ENCODE measurements at places on chromosomes 7 and 10.

- DNase-seq = no peak
Observed at GRCh38 chr7:134154581-134155130, 27.5 kb downstream of the LRGUK start.

- DNase-seq = no peak
Observed at GRCh38 chr10:132572545-132572937, 35.0 kb downstream of the INPP5A start.

- peak; percentile 56 for DNase-seq
Observed at GRCh38 chr7:131107337-131108211, 220.1 kb upstream of the MKLN1 start.

- no peak for DNase-seq
Observed at GRCh38 chr7:138770904-138771303, 26.9 kb upstream of the TMEM213 start.

- DNase-seq = no peak
Observed at GRCh38 chr7:20798081-20798693, 11.5 kb upstream of the SP8 start.

GRCh38 chr10:88243836-88244730, 339.0 kb downstream of the RNLS start:
- DNase-seq = no peak

GRCh38 chr7:7202375-7202720, 20.0 kb downstream of the C1GALT1 start:
- no peak for DNase-seq

DNA sequence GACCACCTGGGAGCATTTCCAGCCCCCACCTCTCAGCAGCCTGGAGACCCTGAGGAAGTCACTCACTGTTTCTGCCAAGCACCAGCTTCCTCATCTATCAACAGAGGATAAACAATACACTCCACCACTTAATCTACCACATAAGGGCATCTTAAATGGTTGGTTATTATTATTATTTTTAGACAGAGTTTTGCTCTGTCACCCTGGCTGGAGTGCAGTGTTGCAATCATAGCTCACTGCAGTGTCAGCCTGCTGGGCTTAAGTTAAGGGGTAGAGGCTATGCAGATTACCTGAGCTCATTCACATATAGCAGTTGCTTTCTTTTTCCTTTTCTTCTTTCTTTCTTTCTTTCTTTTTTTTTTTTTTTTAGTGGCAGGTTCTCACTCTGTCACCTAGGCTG, 59.5 kb upstream of the ELN start:
- no peak for DNase-seq

GRCh38 chr7:104805449-104806317, 208.3 kb upstream of the KMT2E start:
- DNase-seq = no peak

- no peak for DNase-seq
Observed at GRCh38 chr7:112970771-112971170, 115.9 kb downstream of the GPR85 start.

GRCh38 chr7:132760244-132760623, 184.0 kb upstream of the PLXNA4 start:
- DNase-seq = no peak

GRCh38 chr7:40315277-40315676, 180.5 kb downstream of the SUGCT start:
- no peak for DNase-seq

GRCh38 chr7:106448992-106449859, 164.4 kb upstream of the NAMPT start:
- DNase-seq = no peak

GRCh38 chr7:94228678-94229077, 166.0 kb upstream of the COL1A2 start:
- DNase-seq = no peak

DNA sequence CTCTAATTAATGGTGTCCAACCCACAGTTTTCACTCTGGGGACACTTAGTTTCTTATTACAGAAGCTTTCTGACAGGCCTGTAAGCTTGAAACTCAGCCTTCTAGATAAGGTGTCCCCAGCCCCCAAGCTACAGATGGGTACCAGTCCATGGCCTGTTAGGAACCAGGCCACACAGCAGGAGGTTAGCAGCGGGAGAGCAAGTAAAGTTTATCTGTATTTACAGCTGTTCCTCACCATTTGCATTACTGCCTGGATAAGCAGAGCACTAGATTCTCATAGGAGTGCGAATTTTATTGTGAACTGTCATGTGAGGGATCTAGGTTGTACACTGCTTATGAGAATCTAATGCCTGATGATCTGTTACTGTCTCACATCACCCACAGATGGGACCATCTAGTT, 93.7 kb downstream of the TMEM26 start:
- no peak for DNase-seq

GRCh38 chr7:92613720-92614119, 23.5 kb upstream of the FAM133B start:
- DNase-seq = no peak

DNA sequence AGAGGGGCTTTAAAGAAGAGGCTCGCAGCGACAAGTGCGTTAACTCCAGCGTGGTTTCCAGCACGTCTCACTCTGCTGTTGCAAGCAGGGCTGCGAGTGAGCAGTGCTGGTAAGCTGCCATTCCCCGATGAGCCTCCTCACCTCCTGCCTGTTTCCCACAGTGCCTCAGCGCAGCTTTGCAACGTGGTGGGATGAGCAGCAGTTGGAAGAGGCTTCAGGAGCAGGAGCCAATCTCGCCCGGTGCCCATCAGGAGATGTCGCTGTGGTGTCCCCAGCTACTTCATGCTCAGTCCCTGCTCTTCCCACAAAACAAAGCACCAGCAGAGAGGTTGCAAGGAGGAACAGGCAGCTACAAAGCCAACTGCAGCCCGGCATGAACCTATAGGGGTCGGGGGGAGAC, 2.4 kb upstream of the ADARB2 start:
- no peak for DNase-seq

DNA sequence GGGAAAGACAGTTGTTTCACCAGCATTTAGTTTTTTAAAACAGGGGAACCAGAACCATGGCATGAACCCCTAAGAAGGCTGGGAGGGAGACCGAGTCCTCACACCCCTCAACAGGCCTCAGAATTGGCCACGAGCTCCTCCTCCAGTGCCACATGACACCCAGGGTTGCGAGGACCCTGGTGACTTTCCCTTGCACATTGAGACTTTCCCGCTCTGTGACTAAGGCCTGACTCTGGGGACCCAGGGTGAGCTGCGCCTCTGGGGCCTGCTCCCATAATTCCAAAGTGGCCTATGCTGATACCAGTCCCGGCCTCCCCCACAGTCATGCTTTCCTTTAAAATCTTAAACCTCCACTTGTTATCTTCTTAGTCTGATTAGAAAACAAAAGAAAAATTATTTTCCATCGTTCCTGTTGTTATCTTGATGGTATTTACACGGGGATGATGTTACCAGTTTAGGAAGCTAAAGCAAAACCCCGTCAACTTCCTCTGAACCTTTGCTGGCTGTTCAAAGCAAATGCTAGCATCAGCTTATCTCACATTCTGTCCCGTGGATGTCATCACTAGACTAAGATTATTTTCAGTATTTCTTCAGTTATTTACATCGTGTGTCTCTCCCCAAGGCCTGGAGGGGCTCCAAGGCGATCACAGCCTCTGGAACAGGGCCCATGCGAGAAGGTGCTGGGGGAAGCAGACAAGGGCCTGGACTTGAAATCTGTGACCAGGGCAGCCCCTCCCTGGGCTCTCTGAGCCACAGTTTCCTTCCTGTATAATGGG, 42.1 kb downstream of the FAM53B start:
- no peak for DNase-seq

DNA sequence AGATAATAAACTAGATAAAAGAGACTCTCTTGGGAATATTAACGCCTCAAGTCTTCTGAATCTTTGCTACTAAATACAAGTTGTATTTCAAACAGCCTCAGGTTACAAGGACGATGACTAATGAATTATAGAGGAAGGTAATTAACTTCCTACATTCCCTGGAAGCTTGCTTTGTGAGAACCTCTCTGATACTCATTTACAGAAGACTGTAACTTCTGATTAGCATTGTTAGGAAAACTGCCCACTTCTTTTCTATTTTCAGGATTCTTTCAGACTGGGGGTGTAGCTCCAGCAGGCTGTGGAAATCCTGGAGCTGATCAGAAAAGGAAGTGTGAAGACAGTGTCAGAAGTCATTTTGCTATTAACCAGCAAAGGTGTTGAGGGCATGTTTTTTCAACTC, 316.7 kb upstream of the NPSR1 start:
- DNase-seq = no peak

GRCh38 chr7:137656227-137656849, 190.4 kb downstream of the DGKI start:
- DNase-seq = peak; percentile 52

DNA sequence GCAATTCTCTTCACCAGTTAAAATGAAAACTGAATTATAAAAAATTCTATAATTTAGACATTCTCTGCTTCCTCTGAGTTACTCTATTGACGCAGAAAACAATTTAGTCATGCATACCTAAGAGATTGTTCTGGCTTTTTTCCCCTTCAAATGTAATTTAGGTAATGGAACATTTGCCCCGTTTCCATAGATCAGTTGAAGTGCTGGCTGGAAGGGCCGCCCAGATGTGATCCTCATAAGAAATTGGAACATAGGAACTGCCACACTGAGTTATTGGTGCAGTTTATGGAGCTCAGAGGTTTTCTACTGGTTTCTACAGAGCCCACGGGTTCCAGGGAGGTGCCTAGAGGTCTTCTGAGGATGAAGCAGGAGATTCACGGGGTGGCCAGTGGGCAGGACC, 581.7 kb downstream of the SDK1 start:
- no peak for DNase-seq

DNA sequence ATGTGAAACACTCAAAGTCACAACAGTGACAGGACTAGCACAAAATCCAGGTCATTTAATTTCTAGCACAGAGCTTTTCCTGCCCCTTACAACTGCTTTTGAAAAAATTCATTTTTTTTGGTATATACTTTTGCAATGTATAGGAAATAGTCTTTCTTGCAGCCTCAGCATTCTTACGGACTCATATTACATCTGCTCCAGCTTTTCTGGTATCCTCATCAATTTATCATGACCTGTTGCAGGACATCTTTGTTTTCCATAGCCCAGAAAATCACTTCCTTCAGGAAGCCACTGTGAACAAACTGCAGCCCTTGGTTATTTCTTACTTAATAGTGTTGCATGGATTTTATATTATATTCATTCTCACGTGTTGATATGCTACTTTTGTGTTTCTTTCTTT, 347.9 kb upstream of the MTPN start:
- no peak for DNase-seq

GRCh38 chr10:14609178-14609577, 165.5 kb downstream of the FAM107B start:
- DNase-seq = no peak

DNA sequence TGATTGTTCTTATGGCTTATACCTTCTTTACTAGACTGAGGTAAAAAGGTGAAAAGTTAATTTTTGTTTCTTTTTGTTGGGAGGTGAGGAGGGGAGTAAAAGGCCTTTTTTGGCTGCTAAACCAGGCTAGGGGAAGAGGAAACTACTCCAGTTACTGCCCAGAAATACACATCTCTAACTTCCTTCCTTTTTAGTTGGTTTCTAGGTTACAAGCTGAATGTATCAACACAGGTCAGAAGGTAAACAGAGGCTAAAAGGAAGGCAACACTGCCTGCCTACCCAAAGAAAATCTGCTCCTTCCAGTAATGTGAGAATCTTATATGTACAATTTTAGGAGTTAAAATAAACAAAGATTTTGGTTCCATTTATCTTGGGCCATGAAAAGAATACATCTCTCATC, 140.4 kb downstream of the NRBF2 start:
- DNase-seq = no peak

DNA sequence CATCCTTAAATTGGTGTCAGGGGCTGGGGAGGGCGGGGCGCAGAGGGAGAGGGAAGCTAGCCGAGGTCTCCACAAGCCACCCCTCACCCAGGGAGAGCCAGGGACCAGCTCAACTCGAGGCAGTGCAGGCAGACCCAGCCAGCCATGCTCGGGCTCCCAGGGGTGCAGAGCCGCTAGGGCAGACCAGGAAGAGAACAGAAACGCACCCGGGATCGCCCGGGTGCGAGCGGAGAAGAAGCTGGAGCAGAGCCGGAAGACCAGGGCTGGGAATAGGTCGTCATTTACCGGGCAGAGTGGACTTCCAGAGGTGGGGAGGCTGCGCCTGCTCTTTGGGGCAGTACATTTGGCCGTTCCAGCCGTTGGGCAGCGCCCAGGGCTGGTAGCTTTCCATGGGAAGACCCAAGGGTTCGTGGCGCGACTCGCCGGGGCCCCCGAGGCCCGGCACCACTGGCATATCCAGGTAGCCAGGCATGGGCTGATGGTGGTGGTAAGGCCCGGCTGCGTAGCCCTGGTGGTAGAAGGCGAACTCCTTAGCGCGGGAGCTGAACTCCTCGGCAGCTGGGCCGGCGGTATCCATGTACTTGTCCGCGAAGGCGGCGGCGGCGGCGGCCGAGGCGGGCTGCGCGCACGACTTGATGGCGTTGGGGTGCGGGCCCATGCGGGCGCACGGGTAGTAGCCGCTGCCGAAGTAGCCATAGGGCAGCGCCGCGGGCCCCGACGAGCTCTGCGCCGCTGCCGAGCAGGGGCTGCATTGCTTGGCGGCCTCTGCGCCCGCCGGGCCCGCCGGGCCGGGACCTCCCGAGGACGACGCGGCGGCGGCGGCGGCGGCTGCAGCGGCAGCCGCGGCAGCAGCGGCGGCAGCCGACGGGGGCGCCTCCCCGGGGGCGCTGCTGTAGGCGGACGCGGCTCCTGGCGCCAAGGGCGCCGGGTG, 755 bp downstream of the HOXA13 start:
- DNase-seq = no peak

GRCh38 chr10:102613286-102613685, 31.0 kb upstream of the TRIM8 start:
- DNase-seq = no peak

DNA sequence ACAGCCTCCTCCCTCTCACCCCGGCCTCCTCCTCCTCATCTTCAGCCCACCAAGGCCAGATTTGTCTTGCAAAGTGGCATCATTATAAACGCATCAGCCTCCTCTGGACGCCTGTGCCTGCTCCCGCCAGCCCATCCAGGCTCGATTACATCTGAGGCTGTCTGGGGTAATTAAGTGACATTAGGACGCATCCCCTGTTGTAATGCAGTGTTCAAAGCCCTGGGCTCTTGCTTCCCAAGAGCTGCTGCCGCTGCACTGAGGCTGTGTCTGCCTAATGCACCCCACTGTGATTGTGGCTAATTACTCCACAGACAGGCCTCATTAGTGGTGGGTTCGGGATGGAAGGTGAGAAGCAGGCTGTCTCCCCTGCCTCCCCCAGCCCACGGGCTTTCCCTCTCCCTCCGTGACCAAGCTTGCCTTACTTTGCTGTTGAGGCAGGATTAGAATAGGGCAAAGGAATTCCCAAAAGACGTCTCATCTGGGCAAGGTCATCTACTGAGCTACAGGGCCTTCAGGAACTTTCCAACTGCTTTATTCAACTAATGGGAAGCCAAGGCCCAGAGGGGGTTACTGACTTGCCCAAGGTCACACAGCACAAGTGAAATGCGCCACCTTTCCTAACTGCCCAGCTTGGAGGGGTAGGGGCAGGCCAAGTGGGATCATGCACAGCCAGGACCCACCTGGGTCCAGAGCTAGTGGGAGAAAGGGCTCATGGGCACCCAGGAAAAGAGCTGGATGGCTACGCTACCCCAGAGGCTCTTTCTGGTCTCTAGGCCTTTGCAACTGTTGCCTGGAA, 66.2 kb upstream of the PCBD1 start:
- no peak for DNase-seq

Measured in stimulated activated CD4-positive, alpha-beta T cell treated with anti-CD3 and anti-CD28 coated beads, Interleukin-1b, Interleukin-23, amount 100 ng/mL, for 4 hours (primary cell).